ENCODE measurements at places on chromosomes 4 and X. TPM values are rescaled to one million over a fixed set of nuclear protein-coding genes. Genes with fewer than 3 reads are reported as not detected.

DNA sequence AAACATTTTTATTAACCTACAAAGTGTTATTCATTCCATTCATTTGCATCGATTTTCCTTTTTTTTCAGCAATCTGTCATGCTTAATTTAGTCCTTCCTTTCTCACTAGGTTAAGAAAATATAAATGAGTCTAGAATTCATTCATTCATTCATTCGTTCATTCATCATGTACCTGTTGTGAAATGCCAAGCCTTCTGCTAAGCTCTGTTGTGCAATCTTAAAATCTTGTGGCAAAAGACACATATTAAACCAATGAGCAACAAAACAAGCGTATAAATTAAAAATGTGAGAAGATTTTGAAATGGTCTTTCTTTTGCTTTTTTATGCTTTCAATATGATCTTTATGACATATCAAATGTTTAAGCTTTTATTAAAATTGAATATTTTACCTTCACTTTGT, 88.6 kb upstream of the MAD2L1 start:
- DNase-seq, result no peak

PDCL2 gene
- total RNA-seq, result not detected

DNA sequence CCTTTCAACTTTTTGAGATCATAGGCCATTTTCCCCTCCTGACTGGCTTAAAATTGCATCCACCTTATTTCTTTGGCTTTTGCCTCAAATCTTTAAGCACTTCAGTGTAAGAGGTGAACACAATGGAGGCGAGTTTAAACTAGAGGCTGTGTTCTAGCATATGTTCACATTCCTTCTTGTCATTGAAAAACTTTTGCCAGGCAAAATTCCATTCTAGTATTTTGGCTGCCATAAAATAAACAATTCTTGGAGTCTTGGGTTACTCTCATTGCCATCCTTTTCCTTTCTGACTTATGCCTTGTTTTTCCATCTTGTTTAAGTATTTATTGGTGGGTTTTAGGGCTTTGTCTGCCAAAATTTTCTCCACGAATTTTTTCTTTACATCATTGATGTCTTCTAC, 137.3 kb upstream of the ANXA10 start:
- DNase-seq, result no peak

GRCh38 chr4:105992641-105993305, 97.5 kb downstream of the NPNT start:
- no peak for DNase-seq

DNA sequence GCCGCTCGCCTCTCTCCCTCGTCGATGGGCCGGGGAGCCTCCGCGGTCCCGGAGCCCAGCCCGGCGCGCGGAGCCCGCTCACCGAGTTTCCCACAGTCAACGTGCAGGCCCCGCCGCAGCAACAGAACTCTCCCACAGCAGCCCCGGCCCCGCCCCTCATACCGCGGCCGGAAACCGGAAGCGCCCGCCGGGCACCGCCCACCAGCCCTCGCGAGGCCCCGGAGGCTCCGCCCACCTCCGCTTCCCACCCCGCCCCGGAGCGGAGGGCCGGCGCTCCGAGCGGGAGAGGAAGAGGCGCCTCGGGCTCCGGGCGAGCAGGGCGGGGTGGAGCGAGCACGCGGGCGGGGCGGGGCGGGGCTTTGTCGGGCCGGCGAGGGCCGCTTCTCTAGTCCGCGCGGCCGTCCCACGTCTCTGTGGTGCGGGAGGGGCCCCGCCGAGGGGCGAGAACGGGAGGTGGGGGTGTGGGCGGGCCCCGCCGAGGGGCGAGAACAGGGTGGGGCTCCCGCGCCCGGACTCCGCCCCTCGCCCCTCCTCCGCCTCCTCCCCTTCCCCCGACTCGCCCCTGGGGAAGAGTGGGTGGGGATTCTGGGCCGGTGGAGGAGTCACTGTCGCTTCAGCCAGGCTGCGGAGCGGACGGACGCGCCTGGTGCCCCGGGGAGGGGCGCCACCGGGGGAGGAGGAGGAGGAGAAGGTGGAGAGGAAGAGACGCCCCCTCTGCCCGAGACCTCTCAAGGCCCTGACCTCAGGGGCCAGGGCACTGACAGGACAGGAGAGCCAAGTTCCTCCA, at the start of the genes ABCD1 and BCAP31:
ABCD1 (plus strand) TSS at position 605 of the 787 bp plus-strand sequence. CDS start 411 bp downstream, outside the sequence.
BCAP31 (minus strand) TSS at position 136 of the 787 bp plus-strand sequence. CDS start 1,143 bp downstream, outside the sequence.
- DNase-seq, result peak; percentile 93

GRCh38 chr4:108135549-108136209, 33.1 kb downstream of the LEF1 start:
- no peak for DNase-seq

ARHGEF38 gene
- 0.11 TPM for total RNA-seq

GRCh38 chrX:150375243-150375770, 12.2 kb downstream of the MAMLD1 start:
- peak; percentile 61 for DNase-seq

- no peak for DNase-seq
Observed at GRCh38 chr4:168503652-168504362, 7.0 kb downstream of the PALLD start.

ARR3 gene
- total RNA-seq, result not detected

DNA sequence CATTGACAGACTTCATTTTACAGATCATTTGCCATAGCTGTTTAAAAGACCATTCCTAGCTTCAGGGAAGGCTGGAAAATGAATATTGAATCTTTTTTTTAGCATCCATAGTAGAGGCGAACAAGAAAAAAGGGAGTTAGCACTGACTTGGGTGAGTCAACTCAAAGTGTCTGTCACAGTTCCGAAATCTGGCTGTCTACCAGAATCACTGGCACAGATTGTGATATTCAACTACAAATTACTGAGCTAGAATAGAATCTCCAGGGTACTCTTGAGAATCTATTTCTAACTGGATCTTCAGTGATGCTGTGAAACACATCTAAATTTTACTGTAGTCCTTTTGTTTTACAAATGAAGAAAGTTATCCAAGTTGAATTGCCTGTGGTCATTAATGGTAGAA, 31.5 kb downstream of the SEC24B start:
- DNase-seq, result peak; percentile 14

- no peak for DNase-seq
Observed at GRCh38 chr4:38920186-38920585, 52.6 kb downstream of the FAM114A1 start.

HSD17B10 gene
- total RNA-seq, result 42.7 TPM

- no peak for DNase-seq
Observed at GRCh38 chr4:141196227-141196933, 24.3 kb upstream of the ZNF330 start.

MMRN1 gene
- 35.9 TPM for total RNA-seq

DNA sequence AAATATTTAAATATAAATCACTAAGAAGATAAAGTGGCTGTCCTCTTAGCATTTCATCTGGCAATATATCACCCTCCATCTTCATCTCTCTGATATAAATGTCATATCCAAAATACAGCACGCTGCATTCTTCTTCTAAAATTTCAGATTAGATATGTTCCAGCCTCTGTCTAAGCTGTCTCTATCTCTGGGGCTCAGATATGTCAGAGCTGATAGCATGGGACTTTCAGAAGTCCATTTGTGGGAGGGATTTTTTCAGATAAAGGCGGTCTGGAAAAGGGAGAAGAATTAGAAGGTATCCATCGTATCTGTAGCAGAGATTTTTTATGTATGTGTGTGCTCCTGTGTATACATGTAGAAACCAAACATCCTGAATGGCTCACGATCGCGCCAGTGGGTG, 25.0 kb upstream of the CD38 start:
- DNase-seq, result no peak

DNA sequence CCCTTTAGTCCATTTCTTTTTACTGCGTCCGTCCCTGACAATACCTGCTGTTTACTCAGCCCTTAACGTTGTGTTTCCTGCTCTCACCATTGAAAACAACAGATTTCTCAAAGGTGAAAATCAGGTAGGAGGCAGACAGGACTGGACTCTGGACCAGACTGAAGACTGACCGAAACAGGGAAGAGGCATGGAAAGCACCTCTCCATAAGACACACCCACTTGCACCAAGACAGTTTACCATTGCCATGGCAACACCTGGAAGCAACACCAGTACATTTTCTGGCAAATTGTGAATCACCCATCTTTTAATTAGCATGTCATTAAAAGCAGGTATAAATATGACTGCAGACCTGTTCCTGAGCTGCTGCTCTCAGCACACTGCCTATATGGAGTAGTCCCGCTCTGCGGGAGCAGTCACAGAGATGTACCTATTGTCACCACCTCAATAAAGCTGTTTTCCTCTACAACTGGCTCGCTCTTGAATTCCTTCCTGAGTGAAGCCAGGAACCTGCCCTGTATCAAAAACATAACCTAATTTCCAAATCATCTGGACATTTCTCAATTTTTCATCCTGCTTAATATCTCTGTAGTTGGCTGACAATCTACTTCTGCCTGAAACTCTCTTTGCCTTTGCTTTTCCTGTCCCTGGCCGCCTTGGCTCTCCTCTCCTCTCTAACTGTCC, 117.0 kb downstream of the RNF150 start:
- DNase-seq, result no peak

FAAH2 gene
- total RNA-seq, result 5.7 TPM

GRCh38 chr4:140115140-140115539, 38.8 kb downstream of the MAML3 start:
- no peak for DNase-seq

GRCh38 chrX:7205037-7205577, 57.2 kb upstream of the PUDP start:
- no peak for DNase-seq

DNA sequence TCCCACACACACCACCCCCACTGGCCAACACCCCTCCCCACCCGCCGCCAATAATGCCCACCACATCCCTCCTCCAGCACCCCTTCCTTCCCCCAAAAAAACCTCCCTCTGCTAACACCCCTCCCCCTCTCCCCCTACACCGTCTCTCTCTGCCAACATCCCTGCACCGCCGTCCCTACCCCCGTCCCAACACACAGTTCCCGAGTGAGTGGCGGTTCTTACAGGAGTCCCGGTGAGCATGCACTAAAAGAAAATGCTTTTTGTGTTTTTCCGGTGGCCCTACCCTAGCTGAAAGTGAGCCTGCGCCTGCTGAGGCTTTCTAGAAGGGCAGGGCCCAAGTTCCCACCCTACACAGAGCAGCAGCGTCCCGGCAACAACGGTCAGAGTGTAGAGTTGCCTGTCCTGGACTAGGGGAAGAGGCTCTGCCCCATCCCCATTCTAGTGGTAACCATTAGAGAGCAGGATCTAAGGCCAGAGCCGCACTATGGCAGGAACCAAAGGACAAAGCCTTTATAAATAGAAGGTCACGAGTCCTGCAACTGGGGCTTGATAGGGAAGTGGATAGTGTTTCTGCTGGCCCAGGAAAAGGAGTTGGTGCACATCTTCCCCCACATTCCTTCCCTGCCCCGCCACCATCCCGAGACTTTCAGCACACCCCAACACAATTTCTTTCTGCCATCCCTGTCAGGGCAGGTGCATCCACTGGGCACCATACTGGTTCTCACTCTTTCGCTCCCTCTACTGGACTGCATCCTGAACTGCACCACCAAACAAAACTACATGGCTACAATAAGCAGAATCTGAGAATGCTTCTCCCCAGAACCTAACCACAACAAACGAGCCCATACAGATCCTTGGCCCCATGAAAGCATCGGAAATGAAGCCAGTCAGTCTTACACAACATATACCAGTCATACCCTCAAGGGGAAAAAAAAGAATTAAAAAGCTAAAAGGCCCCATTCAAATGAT, 78.1 kb upstream of the PAGE3 start:
- DNase-seq, result no peak

GRCh38 chr4:145882604-145883003, 56.0 kb downstream of the ZNF827 start:
- DNase-seq, result peak; percentile 45

CABS1 gene
- not detected for total RNA-seq

RIPPLY1 gene
- total RNA-seq, result not detected

DNA sequence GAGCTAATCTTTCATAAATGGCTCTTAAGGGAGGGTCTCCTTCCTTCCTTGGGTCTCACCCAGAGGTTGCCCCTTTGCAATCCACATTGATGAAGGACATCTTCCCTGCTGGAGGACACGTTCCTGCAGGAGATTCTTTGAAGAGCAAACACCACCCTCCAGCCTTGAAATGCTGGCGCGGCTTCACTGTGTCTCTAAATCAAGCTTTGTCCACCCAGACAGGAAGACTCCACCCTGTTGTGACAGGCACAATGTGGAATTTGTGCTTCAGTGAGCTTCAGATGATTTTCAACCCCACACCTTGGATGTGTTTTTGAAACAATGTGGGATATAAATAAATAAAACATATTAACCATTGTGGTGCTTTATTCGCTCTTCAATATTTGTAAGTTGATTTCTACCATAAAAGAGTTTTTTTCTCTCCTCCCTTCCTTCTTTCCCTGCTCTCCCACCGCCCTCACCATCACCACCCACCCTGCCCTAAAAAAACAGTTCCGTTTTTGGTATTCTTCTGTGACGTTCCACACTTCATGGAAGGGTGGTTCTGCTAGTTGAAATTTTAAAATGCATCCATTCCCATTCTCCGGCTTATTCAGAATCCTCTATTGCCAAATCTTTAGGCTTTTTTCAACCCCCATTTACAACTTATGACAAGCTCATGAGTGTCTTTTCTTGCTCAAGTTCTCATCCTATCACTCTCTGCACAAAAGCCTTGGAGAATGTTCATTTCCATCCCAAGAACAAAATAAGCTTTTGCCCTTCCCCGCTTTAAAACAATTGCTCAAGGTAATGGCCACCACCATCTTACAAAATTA, 264.3 kb downstream of the RAPGEF2 start:
- DNase-seq, result no peak

- DNase-seq, result no peak
Observed at GRCh38 chr4:61468024-61468720, 268.0 kb downstream of the ADGRL3 start.

KLHL4 gene
- 13.5 TPM for total RNA-seq

DNA sequence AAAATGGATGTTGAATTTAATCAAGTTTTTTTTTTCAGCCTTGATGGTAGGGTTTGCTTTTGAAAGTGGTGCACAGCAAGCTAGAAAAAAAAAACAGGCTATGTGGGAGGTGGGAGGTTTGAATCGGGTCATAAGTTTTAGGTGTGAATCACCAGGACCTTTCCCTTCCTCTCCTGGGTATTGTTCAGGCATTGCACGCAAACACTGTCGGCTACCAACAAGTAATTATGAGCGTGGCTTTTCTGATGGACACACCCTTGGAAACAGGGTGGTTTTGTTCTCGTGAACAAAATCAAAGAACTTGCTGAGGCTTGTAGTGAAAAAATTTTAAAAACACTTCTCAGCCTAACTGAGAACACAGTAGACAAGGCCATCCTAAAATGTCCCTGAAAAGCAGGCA, 18.1 kb downstream of the PIR start:
- no peak for DNase-seq

GRCh38 chrX:152405561-152405960, 45.6 kb downstream of the GABRA3 start:
- no peak for DNase-seq

DNA sequence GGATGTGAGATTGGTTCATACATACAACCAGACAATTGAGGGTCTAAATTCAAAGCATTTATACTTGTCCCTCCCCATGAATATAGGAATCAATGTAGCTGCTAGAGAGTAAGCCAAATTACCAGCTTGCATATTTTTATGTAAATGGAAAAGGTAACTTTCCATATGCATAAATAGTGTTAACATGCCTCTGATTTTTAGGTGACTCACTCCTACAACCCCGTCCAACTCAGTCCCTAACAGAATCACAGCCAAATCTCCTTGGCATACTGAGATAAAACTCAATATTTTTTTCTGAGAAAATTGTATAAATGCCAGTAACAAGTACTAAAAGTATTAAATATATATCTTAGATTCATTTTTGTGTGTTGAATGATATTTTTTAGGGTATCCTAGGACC, 67.2 kb downstream of the INPP4B start:
- DNase-seq, result no peak

VSIG4 gene
- total RNA-seq, result 29.2 TPM

- DNase-seq, result no peak
Observed at GRCh38 chr4:8297691-8298485, 28.3 kb downstream of the HTRA3 start.

All from spinal cord (tissue), 10 donors.